Occipital lobe (tissue), 3 donors: ENCODE measurements at places on chromosomes 2 and 18. TPM values are rescaled to one million over a fixed set of nuclear protein-coding genes. Genes with fewer than 3 reads are reported as not detected.

The CASP10 gene
- 2.0 TPM for total RNA-seq

GRCh38 chr2:64866797-64867196, 122.4 kb upstream of the SLC1A4 start:
- peak; percentile 24 for DNase-seq

The CCDC148 gene
- 25.7 TPM for total RNA-seq

The AGXT gene
- total RNA-seq: not detected

GRCh38 chr2:196590286-196590685, 49.2 kb upstream of the CCDC150 start:
- no peak for DNase-seq

DNA sequence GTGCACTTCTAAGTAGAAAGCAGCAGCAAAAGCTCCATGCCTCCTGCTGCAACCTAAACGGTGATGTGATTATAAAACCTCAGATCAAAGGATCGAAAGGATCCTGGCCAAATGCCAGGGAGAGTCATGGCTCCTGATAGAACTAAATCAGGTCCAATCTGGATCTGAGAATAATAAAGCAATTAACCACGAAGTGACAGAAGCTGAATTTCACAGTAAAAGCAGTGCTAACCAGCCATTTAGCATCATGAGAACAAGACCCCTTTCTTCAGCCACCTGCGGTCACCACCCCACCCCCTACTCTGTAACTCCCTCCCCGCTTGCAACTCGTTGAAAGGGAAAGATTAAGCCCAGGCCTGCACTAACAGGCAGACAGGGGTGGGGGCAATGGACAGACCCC, 748.7 kb downstream of the BCL11A start:
- DNase-seq: no peak

The KIF1A gene
- total RNA-seq: 219 TPM

The ASB18 gene
- 0.78 TPM for total RNA-seq

DNA sequence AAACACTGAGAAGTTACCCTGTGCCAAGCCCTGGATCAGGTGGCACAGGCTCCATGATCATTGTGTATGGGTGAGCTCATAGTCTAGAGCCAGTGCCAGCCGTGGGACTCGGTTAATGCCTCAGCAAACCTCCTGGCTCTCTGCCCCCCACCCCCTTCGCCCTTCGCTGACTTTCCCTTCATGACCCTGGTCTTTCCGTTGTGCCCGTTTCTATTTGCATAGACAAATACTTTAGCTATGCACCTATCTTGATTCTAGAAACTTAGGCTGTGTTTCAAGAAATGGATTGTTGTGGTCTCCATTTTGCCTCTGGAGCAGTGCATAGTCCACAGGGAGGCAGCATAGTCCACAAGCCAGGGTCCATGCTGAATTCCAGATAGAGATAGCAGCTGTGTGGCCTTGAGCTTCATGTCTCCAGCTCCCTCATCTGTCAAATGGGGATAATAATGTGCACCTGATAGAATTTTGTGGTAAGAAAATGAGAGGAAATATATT, 44.8 kb upstream of the KDM3A start:
- no peak for DNase-seq

DNA sequence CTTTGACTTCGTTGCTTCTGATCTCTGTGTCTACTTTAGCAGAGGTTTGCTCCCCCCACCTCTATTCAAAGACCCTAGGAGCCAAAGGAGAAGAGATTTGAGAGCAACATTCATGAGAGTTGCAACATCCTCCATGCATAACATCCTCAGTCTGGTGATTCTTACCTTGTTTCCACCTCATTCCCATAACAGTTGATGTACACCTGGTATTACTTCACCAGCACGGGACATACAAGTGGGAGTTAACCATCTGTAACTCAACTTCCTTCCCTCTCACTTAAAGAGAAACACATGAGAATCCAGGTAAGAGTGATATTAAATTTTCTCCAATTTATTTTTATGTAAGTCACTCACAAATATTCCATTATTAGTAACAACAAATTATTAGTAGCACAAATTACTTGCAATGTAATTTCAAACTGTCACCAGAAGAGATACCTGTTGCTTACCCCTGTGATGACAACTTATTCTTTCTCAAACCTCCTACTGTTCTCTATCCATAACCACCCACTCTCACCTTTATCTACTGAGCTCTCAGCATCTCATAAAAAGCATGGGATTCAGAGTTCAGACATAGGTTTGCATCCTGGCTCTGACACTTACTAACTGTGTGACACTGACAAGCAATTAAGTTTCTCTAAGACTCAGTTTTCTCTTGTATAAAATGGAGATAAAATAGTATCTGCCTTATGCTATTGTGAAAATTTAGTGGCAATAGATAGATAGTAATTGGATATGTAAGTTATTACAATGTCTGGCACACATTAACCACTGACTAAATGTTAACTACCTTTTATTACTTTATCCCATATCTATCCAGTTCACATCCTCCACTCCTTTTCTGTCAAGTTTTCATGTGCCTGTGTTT, 184.6 kb upstream of the SRD5A2 start:
- DNase-seq: no peak

- DNase-seq: no peak
These were observed 770.8 kb downstream of the DSC3 start for GRCh38 chr18:30271716-30272115.

DNA sequence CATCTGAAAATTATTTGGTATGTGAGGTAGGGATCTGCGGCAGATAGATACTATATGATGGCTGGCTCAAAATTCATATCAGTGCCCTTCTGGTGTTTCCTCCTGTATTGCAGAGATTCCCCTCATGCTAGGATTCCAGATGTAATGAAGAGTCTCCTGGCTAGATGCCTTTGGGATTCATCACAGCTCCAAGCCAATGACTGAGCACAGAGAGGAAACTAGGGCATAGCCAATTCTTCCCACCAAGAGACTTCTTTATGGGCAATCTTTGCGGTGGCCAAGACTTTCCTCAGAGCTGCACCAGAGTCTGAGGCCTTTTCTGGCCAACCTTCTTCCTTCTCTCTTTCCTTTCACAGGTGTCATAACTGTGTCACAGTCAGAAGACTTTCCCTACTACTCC, 25.5 kb upstream of the CIB4 start:
- no peak for DNase-seq

- DNase-seq: no peak
These were observed 111.4 kb upstream of the CDC42EP3 start for GRCh38 chr2:37782721-37783371.

The EMILIN2 gene
- 2.0 TPM for total RNA-seq

DNA sequence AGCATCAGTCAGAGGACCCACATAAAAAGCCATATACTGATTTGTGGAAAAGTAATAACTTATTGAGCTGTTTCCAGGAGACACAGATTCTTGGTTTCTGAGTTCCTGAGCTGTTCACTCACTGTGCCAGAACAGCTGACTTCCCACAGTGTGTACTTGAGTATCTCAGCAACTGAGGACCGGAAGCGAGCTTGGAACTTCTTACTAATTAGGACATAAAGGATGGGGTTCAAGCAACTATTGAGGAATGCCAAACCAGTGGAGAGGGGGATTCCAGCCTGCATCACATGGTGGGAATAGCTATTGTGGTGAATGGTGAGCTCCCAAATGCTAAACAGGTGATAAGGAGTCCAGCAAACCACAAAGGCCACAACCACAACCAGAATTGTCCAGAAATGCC, 16.4 kb downstream of the EEF1B2 start:
- no peak for DNase-seq

The M1AP gene
- not detected for total RNA-seq

DNA sequence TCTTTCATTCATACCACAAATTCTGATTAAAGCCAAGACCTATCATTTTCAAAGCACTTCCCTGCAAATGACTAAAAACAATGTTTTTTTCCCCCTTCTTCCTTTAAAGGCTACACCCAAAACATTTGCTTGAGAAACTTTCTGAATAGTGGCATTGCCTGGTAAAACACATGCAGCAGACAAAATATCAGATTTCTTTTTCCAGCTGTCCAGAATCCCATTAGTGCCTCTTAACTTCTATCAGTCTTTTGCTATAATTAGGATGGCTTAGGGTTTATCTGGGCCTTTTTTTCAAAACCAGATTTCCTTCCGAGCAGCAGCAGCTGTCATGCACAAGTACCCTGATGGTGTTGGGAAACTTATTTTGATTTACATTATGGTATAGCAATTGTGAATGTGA, 50.6 kb downstream of the ALPK2 start:
- DNase-seq: no peak

- no peak for DNase-seq
These were observed 14.7 kb downstream of the KCNE4 start for GRCh38 chr2:223066721-223067120.

The VWC2L gene
- total RNA-seq: 20.9 TPM

DNA sequence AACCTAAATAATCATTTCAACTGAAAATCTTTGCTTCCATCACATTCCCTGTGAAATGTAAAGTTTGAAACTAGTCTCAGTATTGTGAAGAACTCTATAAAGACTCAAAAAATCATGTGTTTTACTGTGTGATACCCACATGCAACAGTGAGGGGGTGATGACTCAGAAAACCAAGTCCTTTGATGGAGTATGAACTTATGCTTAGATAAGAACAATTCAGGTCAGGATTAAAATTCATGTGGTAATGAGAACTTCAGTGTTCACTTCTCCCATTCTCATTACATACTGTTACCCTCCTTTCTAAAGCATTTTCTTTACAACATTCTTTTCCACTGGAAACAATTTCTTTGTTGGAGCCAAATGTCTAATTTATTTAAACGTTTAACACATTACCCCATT, 360.2 kb downstream of the FSIP2 start:
- no peak for DNase-seq

DNA sequence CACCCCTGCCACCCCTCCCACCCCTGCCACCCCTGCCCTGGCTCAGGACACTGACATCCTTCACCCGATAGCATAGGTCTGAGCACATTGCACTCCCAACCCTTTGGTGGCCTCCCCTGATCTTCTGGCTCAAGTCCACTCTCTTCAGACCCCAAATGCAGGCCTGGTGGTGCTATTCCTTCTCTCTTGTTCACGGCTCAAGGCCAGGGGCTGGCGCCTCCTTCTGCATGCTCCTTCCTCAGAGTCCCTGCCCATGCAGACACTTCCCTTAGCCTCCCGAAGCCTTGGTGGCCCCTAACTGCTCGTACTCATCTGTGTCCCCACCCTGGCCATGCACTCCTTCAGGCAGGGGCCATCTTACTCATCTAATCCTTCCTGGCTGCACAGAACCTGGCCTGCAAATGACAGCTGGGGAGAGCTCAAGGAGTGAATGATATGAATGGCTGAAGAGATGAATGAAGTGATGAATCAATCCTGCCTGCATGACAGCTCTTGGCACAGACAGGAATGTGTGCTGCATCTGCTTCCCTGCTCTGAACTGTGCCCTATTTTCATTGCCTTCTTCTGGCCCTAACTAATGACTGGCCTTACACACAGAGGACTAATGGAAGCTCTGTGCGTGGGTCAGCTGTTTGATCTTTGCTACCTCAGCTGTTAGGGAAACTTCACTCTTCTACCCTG, 290.8 kb downstream of the DYSF start:
- DNase-seq: no peak

GRCh38 chr2:85061896-85062295, 71.3 kb upstream of the TCF7L1 start:
- no peak for DNase-seq

GRCh38 chr2:216837740-216838139, 22.1 kb downstream of the TNP1 start:
- DNase-seq: no peak

The LYG2 gene
- not detected for total RNA-seq

The HJURP gene
- 1.9 TPM for total RNA-seq

DNA sequence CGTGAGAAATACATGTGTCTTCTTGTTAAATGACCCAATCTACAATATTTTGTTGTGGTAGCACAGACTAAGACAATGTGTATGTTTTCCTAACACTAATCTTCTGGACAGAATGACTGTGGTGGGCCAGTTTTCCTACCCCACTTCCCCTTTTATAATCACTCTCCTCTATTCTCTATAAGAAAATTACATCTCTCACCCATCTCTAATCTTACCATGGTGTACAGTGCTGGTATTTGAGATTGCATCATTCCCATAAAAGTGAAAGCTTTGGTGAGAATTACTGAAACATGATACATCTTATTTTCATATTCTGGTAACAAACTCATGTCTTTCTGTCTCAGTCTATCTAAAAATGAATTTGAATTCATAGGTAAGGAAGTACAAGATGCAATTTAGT, 40.5 kb downstream of the CAVIN2 start:
- no peak for DNase-seq

GRCh38 chr18:3514312-3515216, 64.6 kb downstream of the TGIF1 start:
- DNase-seq: no peak

DNA sequence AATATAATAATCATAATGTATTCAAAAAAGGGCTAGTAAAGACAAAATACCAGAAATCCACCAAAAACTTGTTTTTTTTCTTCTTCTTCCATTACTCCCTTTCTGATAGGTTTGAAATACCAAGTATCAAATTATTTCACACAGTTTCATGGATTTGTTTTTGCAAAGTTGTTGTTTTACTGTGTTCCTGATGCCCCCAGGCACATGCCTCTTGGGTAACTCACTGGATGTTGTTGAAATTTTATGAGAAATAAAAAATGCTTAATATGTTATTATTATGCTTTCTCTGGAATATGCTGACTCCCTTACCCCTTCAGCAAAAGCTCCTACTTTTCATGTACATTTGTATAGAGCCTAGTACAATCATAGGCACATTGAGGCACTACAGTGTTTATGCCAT, 419.6 kb downstream of the NRXN1 start:
- no peak for DNase-seq

DNA sequence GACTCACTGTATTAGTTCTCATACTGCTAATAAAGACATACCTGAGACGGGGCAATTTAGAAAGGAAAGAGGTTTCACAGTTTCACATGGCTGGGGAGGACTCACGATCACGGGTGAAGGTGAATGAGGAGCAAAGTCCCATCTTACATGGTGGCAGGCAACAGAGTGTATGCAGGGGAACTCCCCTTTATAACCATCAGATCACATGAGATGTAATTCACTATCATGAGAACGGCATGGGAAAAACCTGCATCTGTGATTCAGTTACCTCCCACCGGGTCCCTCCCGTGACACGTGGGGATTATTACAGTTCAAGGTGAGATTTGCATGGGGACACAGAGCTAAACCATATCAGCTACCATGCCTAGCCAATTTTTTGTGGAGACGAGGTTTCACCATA, 168.2 kb downstream of the NEDD4L start:
- no peak for DNase-seq

The TUBA3E gene
- total RNA-seq: not detected

- no peak for DNase-seq
These were observed 13.0 kb downstream of the PPM1B start for GRCh38 chr2:44181648-44182047.

The IL1F10 gene
- total RNA-seq: not detected

The ABCG8 gene
- 0.31 TPM for total RNA-seq

DNA sequence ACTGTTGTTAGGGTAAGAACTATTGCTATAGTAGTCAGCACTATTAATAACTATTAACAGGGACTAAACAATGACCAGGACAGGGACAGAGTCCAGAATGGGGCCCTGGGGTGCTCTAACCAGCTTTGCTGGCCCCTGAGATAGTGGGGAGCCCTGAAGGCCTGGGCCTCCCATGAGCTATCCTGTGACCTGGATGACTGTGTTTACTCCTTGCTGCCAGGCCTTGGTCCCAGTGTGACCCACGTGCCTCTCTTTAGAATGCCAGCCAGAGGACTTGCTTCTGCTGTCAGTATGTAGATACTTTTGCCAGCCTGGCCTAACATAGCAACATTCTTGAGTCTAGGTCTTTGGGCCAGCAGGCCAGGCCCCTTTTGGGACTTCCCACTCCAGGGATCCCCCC, 11.4 kb downstream of the CDK5R2 start:
- no peak for DNase-seq
